CD4-positive, alpha-beta T cell treated with Interleukin-21 for 1 hour (primary cell): ENCODE measurements at places on chromosomes 11 and 22.

DNA sequence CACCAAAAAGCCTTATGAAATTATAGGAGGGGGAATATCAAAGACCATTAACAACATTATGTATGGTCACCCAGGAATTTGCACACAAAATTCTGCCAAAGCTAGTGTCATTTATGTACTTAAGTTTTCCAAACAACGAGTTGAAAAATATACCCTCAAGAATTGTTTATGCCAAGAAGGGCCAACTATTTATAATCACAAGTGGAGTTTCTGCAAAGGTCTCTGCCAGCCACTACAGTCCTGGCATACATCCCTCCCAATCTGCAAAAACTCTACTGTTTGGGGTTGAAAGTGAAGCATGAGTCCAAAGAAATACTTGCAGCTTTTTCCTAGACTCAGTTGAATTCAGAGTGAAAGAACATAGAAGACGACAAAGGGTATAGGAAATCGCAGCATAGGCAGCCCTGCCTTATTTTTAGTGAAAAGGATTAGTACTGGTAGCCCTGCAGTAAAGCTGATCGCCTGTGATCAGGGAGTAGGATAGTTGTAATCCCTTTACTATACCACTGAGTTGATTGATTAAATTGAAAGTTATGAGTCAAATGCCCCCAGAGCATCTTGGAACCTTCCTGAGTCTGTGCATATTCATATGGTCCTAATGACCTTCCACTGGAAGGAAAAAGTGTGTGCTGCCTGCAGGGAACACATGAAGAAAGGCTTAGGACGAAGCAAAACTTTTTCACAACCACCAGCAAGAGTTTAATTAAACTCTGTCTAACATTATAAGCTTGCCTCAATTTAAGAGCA is 144.0 kb downstream of the SPON1 start:
- DNase-seq: no peak

DNA sequence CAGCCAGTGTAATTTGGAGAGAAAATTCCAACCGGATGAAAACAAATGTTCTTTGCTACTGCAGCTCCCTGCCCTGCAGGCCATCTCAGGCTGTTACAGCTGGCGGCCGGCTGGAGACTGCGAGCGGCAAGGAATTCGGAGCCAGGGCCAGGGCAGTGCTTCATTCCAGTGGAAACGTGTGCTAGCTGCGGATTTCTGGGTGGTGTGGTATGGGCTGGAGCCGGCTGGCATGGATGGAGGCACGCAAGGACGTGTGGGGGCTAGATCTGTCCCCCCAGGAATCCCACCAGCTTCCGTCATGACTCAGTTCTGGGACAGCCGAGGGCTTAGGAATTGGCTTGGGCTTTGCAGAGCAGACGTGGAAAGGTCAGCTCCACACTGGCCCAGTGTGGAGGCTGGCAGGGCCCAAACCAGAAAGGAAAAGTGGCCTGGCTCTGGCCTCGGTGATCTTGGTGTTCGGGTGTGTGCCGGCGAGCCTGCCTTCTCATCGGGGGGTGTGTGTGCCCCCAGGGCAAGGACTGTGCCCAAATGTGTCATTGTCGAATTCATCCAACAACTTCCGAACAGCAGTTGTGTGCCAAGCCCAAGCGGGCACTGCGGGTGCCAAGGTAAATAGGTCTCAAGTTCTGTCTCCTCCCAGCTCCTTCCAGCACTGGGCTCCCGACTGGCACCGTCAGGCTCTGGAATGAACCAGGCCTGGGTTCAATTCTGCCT is 48.1 kb upstream of the SHISAL1 start:
- DNase-seq: no peak

- no peak for DNase-seq
Measured at GRCh38 chr22:43726964-43727543, 85.1 kb downstream of the EFCAB6 start.

- DNase-seq: no peak
Measured at GRCh38 chr22:23404689-23405365, 175.3 kb downstream of the IGLL1 start.

DNA sequence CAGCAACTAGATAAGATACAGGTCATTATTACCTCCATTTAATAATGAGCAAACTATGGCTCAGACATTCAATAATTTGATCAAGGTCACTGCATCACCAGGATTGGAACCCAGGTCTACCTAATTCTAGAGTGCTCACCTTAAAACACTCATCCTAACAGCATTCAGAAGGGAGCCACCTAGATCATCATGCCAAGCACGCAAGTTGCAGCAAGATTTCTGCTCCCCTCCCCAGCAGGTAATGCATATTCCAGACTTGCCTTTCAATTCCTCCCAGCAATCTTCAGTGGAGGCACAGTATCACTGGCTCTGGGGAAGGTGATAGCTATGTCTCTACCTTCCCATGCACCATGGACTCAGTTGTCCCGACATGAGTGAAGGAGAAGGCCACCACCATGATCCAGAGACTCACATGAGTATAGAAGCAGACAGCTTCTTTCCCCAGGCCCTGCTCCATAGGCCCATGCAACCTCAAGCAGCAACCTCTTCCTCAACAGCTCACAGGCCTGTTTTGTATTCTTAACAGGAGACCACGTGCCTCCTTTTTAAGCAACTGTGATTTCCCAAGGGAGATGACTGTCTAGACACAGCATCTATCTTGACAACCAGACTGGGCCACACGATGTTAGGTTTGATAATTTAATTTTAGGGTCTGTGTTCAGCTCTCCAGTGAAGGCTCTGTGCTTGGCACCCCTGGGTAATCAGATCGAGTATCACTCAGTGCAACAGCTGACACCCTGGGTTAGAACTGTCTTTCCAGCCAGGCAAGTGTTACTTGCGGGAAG is 36.4 kb downstream of the RAB30 start:
- DNase-seq: no peak

GRCh38 chr11:128195057-128195751 is 392.2 kb downstream of the ETS1 start:
- DNase-seq: peak; percentile 77

DNA sequence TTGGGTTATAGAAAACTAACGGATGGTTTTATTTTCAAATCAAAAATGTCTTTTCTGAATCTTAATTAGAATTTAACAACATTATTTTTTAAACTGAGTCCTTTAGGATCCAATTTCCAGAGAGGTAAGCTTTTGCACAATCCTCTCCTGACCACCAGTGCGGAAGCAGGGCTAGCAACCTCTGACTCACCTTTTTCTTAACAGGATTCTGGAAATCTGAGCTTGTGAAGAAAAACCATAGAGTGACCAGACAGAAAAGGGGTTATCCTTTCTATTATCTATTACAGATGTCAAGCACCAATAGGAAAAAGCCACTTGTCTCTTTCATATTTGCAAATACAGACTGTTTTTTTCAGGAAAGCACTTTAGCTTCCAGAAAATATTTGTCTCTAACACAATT is 25.3 kb downstream of the ALG9 start:
- DNase-seq: no peak

DNA sequence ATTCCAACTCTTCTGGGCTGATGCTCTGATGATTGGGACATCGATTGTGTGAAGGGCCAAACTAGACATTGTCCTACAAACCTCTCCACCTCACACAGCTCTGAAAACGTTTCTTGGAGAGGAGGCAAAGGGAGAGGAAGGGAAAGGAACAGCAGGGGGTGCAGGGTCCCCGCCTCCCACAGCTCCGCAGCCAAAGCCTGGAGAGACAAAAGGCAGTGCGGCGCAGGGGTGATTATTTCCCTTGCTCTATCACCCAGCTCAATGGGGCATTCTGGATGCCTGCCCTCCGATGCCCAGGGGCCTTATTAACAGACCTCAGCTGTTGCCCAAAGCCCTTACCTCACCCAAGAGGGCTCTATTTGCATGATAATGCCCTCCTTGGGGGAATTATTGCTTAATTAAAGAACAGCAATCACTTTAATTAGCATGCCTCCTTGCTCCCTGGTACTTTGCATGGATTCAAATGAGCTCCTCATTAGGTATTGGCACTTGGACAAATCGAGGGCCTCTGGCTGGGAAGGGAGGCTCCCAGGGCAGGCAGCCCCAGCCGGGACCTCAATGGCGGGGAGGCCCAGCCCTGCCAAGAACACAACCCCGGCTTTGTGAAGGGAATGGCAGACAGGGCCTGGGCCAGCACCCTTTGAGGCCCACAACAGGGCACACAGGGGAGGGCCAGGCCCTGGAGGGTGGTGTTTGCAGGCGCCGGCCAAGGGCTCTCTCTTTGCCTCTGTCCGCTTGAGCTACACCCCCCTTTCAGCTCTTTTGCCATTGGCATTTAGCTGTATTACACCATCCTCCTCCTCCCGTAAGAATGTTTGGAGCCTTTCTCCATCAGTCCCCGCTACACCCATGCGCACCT is 19.8 kb upstream of the CDON start:
- no peak for DNase-seq
